Activated naive CD8-positive, alpha-beta T cell treated with anti-CD3 and anti-CD28 coated beads, Interleukin-2, amount 50 U/mL, for 24 hours (primary cell): ENCODE measurements at places on chromosomes 4 and X.

DNA sequence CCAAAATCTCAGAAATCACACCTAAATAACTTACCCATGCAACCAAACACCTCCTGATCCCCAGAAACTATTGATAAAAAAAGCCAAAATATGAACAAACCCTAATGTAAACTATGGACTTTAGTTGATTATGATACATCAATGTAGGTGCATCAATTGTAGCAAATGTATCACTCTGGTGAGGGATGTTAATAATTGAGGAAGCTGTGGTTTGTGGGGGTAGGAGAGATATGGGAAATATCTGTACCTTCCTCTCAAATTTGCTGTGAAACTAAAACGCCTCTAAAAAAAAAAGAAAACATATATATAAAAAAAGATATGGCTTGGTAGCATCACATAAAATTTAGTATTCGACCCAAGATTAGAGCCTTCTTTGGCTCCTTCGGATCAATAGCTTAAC is 144.3 kb upstream of the CPEB2 start:
- H3K27ac ChIP-seq: no peak overlapping the region
- no peak overlapping the region for H3K4me3 ChIP-seq
- H3K27me3 ChIP-seq: peaks cover 19% of the 10 kb centered on the region
- H3K36me3 ChIP-seq: peaks cover 15% of the 10 kb centered on the region
- DNase-seq: no peak

DNA sequence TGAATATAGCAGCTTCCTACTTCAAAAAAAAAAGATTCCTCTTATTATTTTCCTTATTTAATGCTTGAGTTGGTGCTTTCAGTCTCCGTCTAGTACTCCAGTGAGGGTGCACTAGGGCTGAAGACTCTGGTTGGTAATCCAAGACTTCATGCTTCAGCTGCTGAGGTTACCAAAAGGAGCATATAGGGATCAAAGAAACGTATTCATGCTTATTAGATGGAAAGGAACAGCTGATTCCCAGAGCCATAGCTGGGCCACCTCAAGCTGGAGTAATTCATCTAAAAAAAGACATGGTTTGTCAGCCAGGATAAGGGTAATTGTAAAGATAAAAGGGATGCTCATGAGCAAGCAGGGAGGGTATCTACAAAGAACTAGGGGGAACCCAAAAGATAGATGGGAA is 131.7 kb upstream of the FAM47B start:
- no peak overlapping the region for H3K4me3 ChIP-seq
- H3K36me3 ChIP-seq: no peaks in the 10 kb centered on the region
- DNase-seq: no peak
- H3K27me3 ChIP-seq: no peaks in the 10 kb centered on the region
- no peaks in the 10 kb centered on the region for H3K4me1 ChIP-seq
- no peak overlapping the region for H3K27ac ChIP-seq

DNA sequence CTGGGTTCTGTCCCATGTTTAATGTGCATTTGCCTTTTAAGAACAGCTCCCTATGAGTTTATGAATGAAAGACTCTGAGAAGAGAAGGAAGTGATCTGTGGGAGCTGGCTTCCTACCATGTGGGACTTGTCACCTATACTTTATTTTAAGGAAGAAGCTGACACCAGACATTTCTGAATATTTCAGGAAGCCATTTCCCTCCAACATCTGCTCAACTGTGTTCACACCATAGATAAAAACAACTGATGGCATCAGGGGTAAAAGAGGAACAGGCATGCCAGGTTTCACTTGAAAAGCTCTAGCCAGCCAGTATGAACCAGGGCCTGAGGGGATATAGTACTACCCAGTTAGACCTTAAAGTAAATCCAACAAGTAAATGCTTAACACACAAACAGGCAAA is 116.0 kb downstream of the COL4A6 start:
- H3K4me1 ChIP-seq: no peaks in the 10 kb centered on the region
- H3K36me3 ChIP-seq: no peaks in the 10 kb centered on the region
- no peaks in the 10 kb centered on the region for H3K27me3 ChIP-seq
- no peak overlapping the region for H3K27ac ChIP-seq
- no peak overlapping the region for H3K4me3 ChIP-seq
- no peak for DNase-seq

GRCh38 chrX:16934185-16934584 is 12.3 kb upstream of the REPS2 start:
- H3K27ac ChIP-seq: no peak overlapping the region
- H3K4me1 ChIP-seq: peaks cover 7% of the 10 kb centered on the region
- H3K4me3 ChIP-seq: no peak overlapping the region
- H3K27me3 ChIP-seq: no peaks in the 10 kb centered on the region
- no peaks in the 10 kb centered on the region for H3K36me3 ChIP-seq
- no peak for DNase-seq

DNA sequence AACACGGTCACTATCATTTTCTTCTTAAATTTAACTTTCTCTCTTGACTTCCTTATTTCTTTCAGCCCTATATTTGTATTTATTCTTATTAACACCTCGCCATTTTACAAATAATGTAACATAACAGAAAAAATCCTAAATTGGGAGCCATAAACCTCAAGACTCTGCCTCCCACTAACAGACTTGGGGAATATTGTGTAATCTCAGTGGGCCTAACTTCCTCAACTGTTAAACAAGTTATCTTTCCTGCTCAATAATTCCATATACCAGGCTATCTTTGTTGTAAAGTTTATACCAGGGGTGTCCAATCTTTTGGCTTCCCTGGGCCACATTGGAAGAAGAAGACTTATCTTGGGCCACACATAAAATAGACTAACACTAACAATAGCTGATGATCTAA is 26.2 kb downstream of the PRSS12 start:
- no peak overlapping the region for H3K4me3 ChIP-seq
- H3K27me3 ChIP-seq: peaks cover 3% of the 10 kb centered on the region
- H3K27ac ChIP-seq: no peak overlapping the region
- no peak for DNase-seq
- H3K36me3 ChIP-seq: no peaks in the 10 kb centered on the region
- H3K4me1 ChIP-seq: no peaks in the 10 kb centered on the region

DNA sequence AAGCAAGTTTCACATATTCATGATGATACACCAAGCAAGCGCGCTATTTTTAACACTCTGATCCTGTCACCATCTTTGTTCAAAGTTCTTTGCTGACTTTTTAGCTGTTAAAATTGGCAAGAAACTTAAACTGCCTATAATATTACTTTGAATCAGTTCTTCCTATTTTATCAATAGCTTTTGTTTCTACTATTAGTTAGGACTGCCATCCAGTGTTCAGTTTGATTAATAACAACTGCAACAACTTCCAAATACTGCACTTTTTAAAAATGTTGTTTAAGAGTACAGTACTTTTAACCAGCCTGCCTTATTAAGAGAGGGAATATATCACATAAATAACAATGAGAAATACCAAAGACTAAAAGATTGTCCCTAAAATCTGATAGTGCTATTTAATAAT is 614.3 kb downstream of the FAM133A start:
- no peaks in the 10 kb centered on the region for H3K4me1 ChIP-seq
- DNase-seq: no peak
- no peak overlapping the region for H3K4me3 ChIP-seq

- H3K27me3 ChIP-seq: peaks cover 2% of the 10 kb centered on the region
- DNase-seq: no peak
- H3K36me3 ChIP-seq: no peaks in the 10 kb centered on the region
- H3K4me3 ChIP-seq: no peak overlapping the region
These were observed 71.8 kb downstream of the SUPT20HL2 start for GRCh38 chrX:24241822-24242648.

DNA sequence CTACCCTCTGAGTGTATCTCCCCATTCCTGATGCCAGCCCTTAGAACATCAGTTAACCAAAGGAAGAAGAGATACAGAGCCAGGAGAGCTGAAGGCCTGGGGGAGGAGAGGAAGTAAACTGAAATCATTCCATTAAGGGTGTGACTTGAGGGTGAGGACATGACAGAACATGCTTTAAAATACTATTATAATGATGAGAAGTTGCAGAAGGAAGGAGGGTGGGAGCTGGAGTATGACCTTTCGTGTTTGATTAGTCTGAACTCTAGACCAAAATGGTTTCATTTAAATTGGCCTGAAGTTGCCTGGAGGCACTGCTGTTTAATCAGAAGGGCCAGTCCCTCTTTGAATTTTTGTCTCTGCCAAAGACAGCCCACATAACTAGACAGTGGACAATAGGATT is 11.4 kb downstream of the INTS6L start:
- H3K27ac ChIP-seq: no peak overlapping the region
- no peak overlapping the region for H3K4me3 ChIP-seq
- H3K36me3 ChIP-seq: peaks cover 22% of the 10 kb centered on the region

DNA sequence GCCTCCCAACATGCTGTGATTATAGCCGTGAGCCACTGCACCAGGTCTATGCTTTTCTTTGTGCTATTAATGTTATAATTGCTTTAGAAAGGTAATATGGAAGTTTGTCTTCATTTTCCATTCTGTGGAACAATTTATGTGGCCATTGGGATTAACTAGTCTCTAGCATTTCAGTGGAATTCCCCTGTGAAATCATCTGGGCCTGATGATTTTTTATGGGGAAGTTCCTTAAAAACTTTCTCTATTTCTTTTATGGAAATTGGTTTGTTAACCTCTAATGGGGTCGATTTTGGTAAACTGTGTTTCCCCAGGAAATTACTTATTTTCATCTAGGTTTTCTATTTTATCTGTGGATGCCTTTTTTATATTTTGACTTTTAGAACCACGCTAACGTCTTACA is 11.3 kb downstream of the TIMP1 start:
- no peak overlapping the region for H3K27ac ChIP-seq
- no peak overlapping the region for H3K4me3 ChIP-seq
- DNase-seq: no peak

DNA sequence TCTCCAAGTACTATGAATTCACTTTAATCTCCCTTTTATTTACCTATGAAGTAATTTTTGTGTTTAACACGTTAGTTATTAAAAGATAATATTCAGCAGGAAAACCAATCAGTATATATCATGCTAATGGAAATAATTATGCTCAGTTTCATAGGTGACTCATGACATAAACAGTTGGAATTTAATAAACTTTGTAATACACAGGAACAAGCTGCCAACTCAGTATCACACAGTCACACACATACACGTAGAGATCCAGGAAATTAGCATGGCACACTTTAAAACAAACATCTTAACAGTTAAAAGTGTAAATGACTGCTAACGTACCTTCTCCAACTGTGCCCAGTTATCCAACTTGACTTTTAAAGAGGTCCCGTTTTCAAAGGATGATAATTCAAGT is 2.3 kb downstream of the SPATA4 start:
- H3K27ac ChIP-seq: no peak overlapping the region
- peaks cover 4% of the 10 kb centered on the region for H3K36me3 ChIP-seq
- peaks cover 42% of the 10 kb centered on the region for H3K4me1 ChIP-seq

DNA sequence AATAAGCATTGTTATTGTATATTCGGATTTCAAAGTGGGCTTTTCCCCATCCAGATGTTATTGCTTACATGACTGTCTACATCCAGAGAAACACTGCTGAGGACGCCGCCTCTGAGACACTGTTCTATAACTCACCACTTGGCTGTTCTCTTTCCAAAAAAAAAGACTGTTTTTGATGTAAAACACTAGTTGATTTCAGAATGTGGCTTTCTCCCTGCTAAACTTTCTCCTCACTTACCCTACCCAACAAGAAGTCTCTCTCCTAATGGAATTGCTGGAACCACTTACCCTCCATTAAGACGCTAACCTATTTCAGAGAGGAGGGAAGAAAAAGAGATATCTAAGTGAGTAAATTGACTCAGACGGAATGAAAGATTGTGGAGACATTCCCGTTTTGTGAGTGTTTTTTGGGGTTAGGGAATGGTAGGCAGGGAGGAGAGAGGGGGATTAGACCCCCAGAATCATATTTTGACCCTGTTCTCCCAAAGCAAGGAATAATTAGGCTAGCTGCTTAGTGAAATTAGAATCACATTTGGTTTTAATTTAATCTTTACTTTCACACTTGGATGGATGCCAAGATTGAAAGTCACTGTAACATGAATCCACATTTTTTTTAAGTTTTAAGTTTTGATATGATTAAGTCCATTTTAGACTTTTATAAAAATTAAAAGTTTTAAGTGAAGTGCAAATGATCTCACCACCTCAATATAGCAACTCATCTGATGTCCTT is 174.9 kb downstream of the CHIC2 start:
- DNase-seq: no peak
- no peaks in the 10 kb centered on the region for H3K27me3 ChIP-seq
- no peaks in the 10 kb centered on the region for H3K4me1 ChIP-seq
- H3K4me3 ChIP-seq: no peak overlapping the region
- no peak overlapping the region for H3K27ac ChIP-seq
- no peaks in the 10 kb centered on the region for H3K36me3 ChIP-seq

GRCh38 chrX:105190252-105190853 is 30.1 kb downstream of the TEX13A start:
- no peak for DNase-seq
- H3K27me3 ChIP-seq: no peaks in the 10 kb centered on the region
- H3K27ac ChIP-seq: no peak overlapping the region
- no peak overlapping the region for H3K4me3 ChIP-seq
- H3K4me1 ChIP-seq: no peaks in the 10 kb centered on the region

DNA sequence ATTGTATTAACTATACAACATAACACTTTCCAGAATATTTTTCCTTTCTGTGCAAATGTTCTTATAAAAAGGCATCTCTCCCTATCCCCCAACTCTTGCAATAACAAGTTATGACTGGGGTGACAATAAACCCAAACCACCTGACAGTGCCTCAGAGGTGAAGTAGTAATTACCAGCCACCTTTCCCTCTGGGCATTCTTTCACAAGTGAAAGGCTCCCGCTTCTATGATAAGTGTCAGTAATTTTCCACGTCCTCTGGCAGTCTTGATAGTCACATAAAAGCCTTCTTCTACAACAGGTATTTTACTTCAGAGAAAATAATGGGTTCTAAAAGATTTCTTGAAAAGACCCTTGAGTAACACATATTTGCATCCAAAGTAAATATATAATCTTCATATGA is 82.7 kb downstream of the MANBA start:
- no peak for DNase-seq
- peaks cover 9% of the 10 kb centered on the region for H3K36me3 ChIP-seq

- no peak for DNase-seq
- H3K27me3 ChIP-seq: no peaks in the 10 kb centered on the region
- no peaks in the 10 kb centered on the region for H3K4me1 ChIP-seq
- H3K36me3 ChIP-seq: no peaks in the 10 kb centered on the region
- no peak overlapping the region for H3K27ac ChIP-seq
These were observed 1099.3 kb upstream of the DIAPH2 start for GRCh38 chrX:95585321-95585720.

- DNase-seq: no peak
- no peak overlapping the region for H3K27ac ChIP-seq
- no peaks in the 10 kb centered on the region for H3K36me3 ChIP-seq
- no peaks in the 10 kb centered on the region for H3K4me1 ChIP-seq
- no peak overlapping the region for H3K4me3 ChIP-seq
These were observed 127.4 kb upstream of the FTHL17 start for GRCh38 chrX:31199056-31199839.

- H3K27ac ChIP-seq: no peak overlapping the region
- no peak for DNase-seq
- H3K36me3 ChIP-seq: no peaks in the 10 kb centered on the region
- no peaks in the 10 kb centered on the region for H3K27me3 ChIP-seq
- peaks cover 10% of the 10 kb centered on the region for H3K4me1 ChIP-seq
These were observed 41.4 kb downstream of the SPRY1 start for GRCh38 chr4:123438031-123438430.
